GM23338 (cell line): ENCODE measurements at places on chromosomes 6 and 20. TPM values are rescaled to one million over a fixed set of nuclear protein-coding genes. Genes with fewer than 3 reads are reported as not detected.

Gene DPPA5
- 3.0 and 7.0 TPM in 2 replicates for total RNA-seq

Gene CLDN20
- total RNA-seq, result not detected in 2 replicates

Gene CD109
- 5.3 and 6.0 TPM in 2 replicates for total RNA-seq

Gene TOX2
- 0.54 and 1.5 TPM in 2 replicates for total RNA-seq

Gene ARMC12
- total RNA-seq, result 0.90 and 1.3 TPM in 2 replicates

Gene DSP
- 42.5 and 43.7 TPM in 2 replicates for total RNA-seq

Gene SLC35F1
- total RNA-seq, result 9.4 and 10.3 TPM in 2 replicates

Gene MYB
- total RNA-seq, result 7.9 and 10.4 TPM in 2 replicates

Gene MOXD1
- total RNA-seq, result 4.3 TPM in 2 replicates

Gene MED23
- 22.5 and 23.6 TPM in 2 replicates for total RNA-seq

Gene GTSF1L
- not detected in 2 replicates for total RNA-seq

Gene BTBD3
- 45.1 and 47.0 TPM in 2 replicates for total RNA-seq

Gene CST7
- not detected in 2 replicates for total RNA-seq
